AG20443 (cell line): ENCODE measurements at places on chromosomes 4 and X.

DNA sequence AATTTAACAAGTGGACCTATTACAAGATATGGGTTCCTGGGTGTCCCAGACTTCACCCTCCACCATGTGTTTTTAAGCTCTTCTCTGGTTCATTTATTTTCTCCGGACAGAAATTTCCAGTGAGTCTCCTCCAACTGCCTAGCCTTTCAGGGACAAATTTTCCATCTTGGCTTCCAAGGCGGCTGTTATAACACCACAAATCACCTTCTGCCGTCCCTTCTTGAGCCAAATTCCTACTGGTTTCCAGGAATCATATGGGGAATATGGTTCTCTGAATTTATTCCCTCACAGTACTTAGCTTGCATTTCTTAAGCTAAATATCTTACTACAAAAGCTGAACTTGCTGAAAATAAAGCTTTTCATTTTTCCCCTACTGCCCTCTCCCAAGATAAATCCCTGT, 18.8 kb downstream of the NEXMIF start:
- no peak for DNase-seq

GRCh38 chr4:118954246-118954645, 65.6 kb downstream of the SYNPO2 start:
- peak; percentile 40 for DNase-seq

GRCh38 chrX:150482537-150483206, 85.7 kb upstream of the MTM1 start:
- peak; percentile 29 for DNase-seq

DNA sequence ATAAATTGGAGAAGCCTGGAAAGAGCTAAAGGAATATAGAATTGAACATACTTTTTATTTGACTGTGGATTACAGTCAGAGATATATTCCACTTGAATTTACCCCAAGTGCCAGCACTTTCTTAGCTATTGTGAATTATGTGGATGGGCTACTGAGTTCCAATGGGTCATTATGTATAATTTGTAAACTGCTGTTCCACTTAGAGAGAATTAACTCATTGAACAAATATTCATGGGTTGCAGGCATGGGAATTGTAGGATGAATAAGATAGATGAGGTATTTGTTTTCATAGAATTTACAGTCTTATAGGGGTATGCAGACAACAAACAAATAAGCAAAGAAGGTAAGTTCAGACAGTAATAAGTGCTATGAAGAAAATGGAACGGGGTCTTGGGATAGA, 195.7 kb downstream of the SHROOM3 start:
- peak; percentile 25 for DNase-seq

GRCh38 chr4:8502836-8503585, 62.4 kb downstream of the TRMT44 start:
- no peak for DNase-seq

DNA sequence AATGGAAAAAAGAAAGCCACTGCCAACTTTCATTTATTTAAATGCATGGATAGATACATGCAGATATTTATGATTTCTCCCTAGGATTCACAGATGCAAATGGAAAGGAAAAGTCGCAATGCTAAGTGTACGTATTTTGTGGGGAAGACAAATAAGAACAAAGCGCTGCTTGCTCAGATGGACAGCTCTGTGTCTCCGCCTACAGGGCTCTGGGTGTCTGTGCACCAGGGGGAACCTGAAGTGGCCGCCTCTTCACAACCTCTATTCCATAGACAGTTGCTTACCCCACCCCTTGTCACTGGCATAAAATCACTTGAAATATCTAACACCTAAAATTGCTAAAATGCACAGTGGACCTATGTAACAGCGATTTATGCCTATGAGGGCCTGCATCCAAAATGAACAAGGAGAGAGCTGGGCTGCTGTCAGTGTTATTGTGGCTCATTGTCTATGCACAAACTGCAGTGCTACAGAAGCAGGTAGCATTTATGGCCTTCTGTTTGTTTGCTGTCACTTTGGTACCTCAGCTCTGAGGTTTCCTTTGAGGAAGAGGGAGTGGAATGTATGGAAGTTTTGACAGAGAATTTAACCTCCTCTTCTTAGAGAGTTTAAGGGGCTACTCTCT, 58.6 kb upstream of the PAGE1 start:
- peak; percentile 49 for DNase-seq

DNA sequence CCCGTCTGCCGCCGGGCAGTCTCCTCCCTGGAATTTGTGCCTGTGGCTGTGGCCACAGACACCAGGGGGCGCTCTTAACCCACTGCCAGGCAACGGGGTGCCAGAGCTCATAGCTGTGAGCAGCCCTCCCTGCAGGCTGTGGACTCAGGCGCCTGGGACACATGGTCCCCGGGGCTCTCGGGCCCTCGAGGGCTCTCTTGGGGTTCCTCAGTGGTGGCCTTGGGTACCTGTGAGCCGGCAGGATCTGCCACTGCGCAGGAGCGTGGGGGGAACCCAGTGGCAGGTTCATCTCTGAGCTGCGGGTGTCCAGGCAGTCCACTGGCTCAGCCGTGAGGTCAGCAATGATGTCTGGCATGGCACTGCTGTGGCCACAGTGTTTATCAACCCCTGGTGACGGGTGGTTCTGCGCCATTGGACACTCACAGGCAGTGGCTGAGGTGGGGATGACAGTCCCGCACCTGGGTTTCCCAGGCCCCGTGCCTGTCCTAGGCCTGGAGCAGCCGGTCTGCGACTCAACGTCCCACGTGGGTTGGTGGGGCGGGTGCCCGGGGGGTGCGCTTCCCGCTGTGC, 37.2 kb downstream of the PCGF3 start:
- peak; percentile 94 for DNase-seq

GRCh38 chr4:108980455-108981239, 217.8 kb upstream of the ETNPPL start:
- no peak for DNase-seq

GRCh38 chrX:29640106-29640505, 575.3 kb upstream of the MAGEB2 start:
- DNase-seq = no peak

GRCh38 chrX:30981968-30982367, 89.9 kb downstream of the FTHL17 start:
- no peak for DNase-seq

GRCh38 chr4:25926462-25926861, 12.4 kb downstream of the SMIM20 start:
- DNase-seq = no peak

- no peak for DNase-seq
Measured at GRCh38 chrX:1451661-1452515, 821 bp downstream of the ASMTL start.

DNA sequence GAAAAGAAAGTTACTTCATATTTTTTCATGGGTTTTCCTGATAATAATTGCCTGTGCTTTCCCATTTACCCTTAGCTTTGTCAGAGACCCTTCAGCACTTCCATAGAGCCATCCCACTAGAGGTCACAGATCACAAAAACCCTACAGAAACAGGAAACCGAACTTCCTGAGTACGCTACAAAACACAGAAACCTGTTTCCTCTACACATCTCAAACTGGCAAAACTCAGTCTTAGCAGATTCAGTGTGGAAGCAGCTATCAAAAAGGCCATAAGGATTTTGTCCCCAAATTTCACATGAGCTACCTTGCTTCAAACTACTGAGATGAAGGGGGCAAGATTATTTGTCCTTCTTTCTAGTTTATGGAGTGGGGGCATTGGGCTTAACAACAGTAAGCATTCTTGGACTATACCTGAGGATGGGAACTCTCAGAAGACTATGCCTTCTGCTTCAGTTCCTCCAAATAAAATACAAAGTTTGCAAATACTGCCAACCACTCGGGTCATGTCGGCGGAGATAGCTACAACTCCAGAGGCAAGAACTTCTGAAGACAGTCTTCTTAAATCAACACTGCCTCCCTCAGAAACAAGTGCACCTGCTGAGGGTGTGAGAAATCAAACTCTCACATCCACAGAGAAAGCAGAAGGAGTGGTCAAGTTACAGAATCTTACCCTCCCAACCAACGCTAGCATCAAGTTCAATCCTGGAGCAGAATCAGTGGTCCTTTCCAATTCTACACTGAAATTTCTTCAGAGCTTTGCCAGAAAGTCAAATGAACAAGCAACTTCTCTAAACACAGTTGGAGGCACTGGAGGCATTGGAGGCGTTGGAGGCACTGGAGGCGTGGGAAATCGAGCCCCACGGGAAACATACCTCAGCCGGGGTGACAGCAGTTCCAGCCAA, at the start of gene MMRN1:
Gene MMRN1 (plus strand): TSS at position 206 of the 902 bp plus-strand sequence. CDS start 118 bp downstream, at position 324.
- no peak for DNase-seq

DNA sequence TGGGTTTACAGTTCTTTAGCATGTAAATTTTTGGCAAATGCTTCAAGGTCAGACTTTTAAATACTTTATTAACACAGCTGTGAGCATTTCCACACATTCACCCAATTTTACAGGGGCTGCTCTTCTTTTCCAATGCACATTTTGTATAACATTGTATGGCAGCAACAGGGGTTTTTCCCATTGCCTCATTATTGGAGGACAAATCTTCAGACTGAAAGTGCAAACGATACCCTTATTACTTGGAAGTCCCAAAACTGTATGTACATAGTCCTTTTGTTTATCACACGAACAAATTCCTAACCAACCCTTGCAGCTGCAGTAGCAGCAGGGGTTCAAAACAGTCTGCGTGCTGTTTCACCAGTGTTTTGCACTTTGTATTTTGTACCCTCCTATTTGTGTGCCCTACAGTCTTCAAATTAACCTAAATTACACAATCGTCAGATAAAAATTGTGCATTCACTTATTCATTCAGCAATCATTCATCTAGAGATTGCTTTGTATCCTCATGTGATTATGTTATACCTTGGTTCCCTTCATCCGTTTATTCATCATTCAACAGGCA, 330.7 kb upstream of the RASGEF1B start:
- DNase-seq = no peak

DNA sequence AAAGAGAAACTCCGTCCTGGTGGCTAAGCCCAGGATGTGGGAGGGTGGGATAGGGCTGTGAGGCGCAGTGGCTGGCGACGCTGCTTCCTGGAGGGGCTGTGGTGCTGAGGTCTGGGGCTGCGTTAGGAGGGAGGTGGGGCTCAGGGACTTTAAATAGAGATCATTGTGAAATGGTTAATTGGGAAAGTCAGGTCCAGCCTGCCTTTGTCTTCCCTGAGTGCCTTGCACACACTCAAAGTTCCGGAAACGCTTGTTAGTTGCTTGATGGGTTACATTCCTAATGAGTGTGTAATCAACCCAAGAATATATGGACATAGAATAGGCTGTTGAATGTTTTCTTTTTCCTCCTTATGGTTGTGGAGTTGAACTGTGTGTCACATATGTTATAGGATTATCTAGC, 55.7 kb upstream of the CLDN34 start:
- DNase-seq = no peak

- DNase-seq = peak; percentile 18
Measured at GRCh38 chr4:143587703-143588102, 74.2 kb downstream of the SMARCA5 start.

- no peak for DNase-seq
Measured at GRCh38 chr4:10781805-10782204, 97.2 kb upstream of the CLNK start.

- DNase-seq = no peak
Measured at GRCh38 chr4:3283916-3284315, 8.9 kb upstream of the RGS12 start.

DNA sequence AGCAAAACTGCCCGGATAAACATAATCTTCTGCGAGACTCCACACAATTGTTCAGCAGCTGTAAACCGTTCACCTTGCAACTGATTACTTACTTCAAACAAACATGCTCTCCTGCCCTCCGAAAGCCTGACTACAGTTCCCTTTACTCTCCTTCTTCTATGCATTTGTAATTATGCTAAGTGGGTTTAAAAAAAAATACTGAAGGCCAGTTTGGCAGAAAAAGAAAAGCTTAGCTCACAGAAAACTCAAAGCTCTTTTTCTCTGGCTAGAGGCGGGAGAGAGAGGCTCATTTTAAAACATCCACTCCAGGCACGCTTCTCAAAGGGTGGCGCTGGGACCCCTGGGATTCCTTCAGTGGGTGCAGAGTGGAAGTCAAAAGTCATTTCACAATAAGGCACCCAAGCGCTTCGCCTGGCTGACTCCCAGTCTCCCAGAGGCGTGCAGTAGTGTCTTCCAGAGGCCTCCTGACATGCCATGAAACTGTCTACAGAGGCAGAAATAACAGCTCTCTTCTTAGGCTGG, 1.9 kb downstream of the DHRSX start:
- no peak for DNase-seq

GRCh38 chr4:82069883-82070638, 303.7 kb downstream of the HNRNPD start:
- DNase-seq = no peak

GRCh38 chr4:98068495-98068894, 74.8 kb downstream of the STPG2 start:
- DNase-seq = no peak

- DNase-seq = no peak
Measured at GRCh38 chr4:67580577-67580976, 22.1 kb downstream of the STAP1 start.

DNA sequence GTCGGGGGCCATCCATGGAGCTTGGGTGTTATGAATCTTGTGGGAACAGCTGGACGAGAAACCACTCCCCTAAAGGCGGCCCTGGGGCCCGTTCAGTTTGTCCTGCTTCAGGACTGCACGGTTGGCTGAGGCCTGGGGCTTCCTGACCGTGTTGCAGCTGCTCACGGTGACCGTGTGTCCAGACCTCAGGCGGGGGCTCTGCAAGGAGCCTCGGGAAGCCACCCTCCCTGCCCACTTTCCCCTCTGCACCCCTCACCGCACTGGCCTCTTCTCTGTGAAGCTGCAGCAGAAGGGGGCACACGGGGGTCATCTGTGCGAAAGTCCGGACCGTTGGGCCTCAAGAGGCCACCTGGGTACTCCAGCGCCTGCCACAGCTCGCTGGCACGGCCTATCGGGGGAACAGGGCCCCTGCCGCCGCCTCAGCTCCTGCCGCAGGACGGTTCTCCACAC, 29.4 kb downstream of the UVSSA start:
- no peak for DNase-seq

GRCh38 chr4:1232661-1233621, 16.0 kb downstream of the CTBP1 start:
- DNase-seq = no peak

GRCh38 chr4:89247951-89248350, 59.6 kb downstream of the GPRIN3 start:
- no peak for DNase-seq

DNA sequence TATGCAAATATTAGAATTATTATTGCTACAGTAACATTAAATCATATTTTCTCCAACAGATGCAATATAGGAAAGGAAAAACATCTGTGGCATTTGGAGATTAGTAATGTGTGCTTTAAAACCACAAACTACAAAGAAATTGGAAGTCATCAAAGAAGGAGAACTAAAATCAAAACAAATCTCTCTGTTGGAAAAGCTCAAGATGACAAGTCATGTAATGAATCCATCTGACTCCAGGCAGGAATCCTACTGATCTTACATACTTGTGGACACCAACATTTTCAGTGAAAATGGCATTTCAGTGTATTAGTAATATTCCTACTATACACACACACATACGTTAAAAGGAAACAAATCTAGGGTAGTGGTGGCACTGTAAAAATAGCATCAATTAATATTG, 98.2 kb downstream of the SLC39A8 start:
- no peak for DNase-seq

DNA sequence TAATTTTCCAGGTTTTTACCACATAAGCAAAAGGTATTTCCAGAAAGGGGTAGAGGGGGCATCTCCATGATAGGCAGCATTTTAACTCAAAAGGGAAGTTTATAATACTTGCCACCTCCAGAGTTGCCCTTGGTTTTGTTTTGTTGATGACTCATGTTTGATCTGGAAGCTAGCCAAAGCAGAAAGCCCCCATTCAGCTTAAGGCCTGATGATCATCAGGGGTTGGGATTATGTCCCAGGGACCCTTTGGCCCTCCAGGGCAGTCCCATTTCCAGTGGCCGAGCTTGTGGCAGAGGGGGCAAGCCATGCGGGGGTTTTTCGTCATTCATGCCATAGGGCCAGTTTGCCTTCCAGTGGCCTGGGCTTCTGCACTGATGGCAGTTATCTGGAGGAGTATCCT, 143.0 kb upstream of the PLAC1 start:
- DNase-seq = no peak
